T-cell (primary cell): ENCODE measurements at places on chromosomes 5 and 9.

GRCh38 chr9:95116002-95116807 is 201.3 kb downstream of the FANCC start:
- no peak for DNase-seq

- DNase-seq = peak; percentile 58
These were observed 12.6 kb upstream of the LPCAT1 start for GRCh38 chr5:1536322-1536845.

GRCh38 chr9:69346596-69347390 is 21.8 kb downstream of the ENTREP1 start:
- no peak for DNase-seq

DNA sequence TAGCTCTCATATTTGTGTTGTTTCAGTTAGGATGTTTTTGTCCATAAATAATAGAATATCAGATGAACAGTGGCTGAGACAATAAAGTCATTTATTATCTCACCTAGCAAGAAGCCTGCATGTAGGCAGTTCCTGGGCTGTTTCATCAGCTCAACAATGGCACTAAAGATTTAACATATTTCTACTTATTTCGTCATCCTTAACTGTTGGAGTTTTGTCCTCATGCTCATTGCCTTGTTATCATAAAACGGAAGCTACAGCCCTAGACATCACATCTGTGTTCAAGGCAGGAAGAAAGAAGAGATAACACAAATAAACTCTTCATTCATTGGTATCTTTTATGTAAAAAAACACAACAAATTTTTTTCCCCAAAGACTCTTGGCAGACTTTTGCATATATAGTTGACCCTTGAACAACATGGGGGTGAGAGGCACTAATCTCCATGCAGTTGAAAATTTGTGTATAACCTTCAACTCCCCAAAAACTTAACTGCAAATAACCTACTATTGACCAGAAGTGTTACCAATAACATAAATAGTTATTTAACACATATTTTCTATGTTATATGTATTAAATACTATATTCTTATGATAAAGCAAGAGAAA is 277.2 kb upstream of the ADRA1B start:
- no peak for DNase-seq

- no peak for DNase-seq
These were observed 512.9 kb downstream of the EFNA5 start for GRCh38 chr5:107157809-107158208.

DNA sequence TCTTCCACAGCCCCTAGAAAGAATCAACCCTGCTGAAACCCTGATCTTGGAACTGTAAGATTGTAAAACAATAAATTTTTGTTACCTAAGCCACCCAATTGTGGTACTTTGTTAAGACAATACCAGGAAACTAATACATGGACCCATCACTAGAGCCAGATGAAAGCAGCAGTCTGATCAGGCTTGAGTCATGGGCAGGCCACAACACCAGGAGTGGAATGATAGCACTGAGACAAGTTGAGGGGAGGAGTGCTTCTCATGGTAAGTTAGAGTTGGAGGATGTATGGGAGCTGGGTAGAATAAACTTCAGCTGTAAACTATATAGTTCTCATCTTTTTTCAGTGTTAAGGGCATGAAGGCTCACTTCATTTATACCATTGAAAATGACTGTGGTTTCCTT is 164.4 kb upstream of the OR13F1 start:
- no peak for DNase-seq

DNA sequence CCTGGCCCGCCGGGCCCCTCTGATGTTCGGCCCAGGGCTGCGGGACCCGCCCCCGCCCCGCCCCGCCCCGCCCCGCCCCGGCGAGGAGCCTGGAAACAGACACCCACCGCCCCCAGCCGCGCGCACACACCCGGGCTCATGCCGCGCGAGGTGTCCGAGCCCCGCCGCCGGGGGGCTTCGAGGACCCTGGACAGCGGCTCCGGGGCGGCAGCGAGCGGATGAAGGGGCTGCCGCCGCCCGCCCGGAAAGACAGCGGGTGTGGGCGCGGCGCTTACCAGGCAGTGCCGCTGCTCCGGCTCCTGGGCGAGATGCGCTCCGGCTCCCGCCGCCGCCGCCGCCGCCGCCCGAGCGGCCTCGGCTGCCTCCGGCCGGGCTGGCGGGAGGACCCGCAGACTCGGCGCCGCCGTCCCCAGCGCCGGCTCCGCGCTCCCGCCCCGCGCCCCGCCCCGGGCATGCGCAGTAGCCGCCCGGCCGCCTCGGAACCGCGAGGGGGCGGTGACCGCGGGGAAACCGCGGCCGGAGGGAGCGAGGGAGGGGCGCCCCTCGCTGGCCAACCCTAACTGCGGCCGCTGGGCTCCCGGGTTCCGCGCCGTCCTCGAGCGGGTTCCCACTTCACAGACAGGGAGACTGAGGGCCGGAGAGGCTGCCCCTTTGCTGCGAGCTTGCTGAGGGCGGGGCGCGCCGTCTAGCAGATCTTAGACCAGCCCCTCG is at the start of gene GPRIN1:
TSS of gene GPRIN1 (minus strand) at position 433 of the 711 bp plus-strand sequence. CDS start 10,322 bp downstream, outside the sequence.
- peak; percentile 17 for DNase-seq

GRCh38 chr5:133706506-133707430 is 94.4 kb upstream of the FSTL4 start:
- no peak for DNase-seq

- no peak for DNase-seq
These were observed 455.4 kb downstream of the EBF1 start for GRCh38 chr5:158644301-158644700.
